ENCODE measurements at places on chromosomes 13 and 19. TPM values are rescaled to one million over a fixed set of nuclear protein-coding genes. Genes with fewer than 3 reads are reported as not detected.

GRCh38 chr19:5681391-5682106 is 722 bp downstream of the HSD11B1L start:
- peak overlapping the region; percentile 59 for H3K4me3 ChIP-seq
- no peaks in the 10 kb centered on the region for H3K36me3 ChIP-seq
- H3K4me1 ChIP-seq, result peaks cover 3% of the 10 kb centered on the region
- peak overlapping the region; percentile 91 for H3K27ac ChIP-seq
- no peaks in the 10 kb centered on the region for H3K27me3 ChIP-seq
- no peak for DNase-seq

DNA sequence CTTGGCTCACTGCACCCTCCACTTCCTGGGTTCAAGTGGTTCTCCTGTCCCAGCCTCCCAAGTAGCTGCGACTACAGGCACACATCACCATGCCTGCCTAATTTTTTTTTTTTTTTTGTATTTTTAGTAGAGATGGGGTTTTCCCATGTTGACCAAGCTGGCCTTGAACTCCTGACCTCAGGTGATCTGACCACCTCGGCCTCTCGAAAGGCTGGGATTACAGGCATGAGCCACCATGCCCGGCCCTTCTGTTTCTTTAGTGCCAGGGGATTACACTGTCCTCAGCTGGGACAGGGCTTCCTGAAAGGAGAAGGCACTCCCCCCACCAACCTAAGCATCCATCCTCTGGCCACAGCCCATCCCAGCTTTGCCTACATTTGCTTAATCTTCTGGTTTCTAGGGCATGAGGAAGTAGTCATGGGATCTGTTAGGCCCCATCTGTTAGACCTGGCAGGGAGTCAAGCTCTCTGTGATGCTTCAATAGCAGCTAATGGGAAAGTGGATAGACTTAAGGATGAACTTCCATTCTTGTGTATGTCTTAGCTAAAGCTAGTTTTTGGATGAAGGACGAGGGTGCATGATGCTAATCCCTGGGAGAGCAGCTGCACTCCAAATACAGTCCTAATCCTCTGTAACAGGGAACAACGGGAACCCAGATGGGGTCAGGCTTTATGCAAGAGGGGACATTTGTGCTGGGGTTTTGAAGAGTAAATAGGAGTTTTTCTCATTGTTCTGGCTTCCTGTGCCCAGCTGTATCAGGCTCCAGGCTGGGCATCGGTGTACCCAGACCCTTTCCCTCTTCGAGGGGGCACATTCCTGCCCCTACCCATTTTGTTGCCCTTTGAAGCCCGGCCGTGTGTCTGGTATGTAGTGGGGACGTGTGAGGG is 2.6 kb downstream of the VAV1 start:
- H3K4me3 ChIP-seq, result no peak overlapping the region
- no peaks in the 10 kb centered on the region for H3K36me3 ChIP-seq
- no peak overlapping the region for H3K27ac ChIP-seq
- H3K27me3 ChIP-seq, result no peaks in the 10 kb centered on the region

- no peaks in the 10 kb centered on the region for H3K36me3 ChIP-seq
- no peaks in the 10 kb centered on the region for H3K4me1 ChIP-seq
- H3K27ac ChIP-seq, result no peak overlapping the region
- DNase-seq, result no peak
Measured at GRCh38 chr13:50928659-50929462, 19.3 kb downstream of the RNASEH2B start.

GRCh38 chr13:47484548-47484947 is 516.5 kb downstream of the SUCLA2 start:
- no peak for DNase-seq
- H3K27me3 ChIP-seq, result no peaks in the 10 kb centered on the region
- no peak overlapping the region for H3K27ac ChIP-seq
- H3K36me3 ChIP-seq, result no peaks in the 10 kb centered on the region
- no peaks in the 10 kb centered on the region for H3K4me1 ChIP-seq
- no peak overlapping the region for H3K4me3 ChIP-seq

DNA sequence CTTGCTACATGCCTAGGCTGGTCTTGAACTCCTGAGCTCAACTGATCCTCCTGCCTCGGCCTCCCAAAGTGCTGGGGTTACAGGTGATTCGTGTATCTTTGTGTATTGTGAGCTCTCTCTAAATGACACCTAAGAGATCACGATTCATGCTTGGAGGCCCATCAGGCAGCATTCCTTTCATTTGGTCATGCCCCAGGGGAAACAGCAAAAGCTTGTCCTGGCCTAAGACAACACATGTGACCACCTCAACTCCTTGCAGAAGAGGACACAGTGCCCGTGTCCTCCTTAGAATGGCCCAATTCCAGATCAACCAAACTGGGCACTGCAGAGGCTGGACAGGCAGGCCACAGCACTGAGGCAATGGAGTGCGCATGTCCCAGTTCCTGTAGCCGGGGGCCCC is 32.5 kb downstream of the ZC3H4 start:
- H3K4me3 ChIP-seq, result no peak overlapping the region
- H3K27ac ChIP-seq, result no peak overlapping the region
- DNase-seq, result no peak
- no peaks in the 10 kb centered on the region for H3K36me3 ChIP-seq

DNA sequence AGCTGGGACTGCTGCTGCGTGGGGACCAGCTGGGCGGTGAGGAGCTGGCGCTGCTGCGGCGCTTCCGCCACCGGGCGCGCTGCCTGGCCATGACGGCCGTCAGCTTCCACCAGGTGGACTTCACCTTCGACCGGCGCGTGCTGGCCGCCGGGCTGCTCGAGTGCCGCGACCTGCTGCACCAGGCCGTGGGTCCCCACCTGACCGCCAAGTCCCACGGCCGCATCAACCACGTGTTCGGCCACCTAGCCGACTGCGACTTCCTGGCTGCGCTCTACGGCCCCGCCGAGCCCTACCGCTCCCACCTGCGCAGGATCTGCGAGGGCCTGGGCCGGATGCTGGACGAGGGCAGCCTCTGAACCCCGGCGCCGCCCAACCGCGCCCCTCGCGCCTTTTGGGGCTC is 12.8 kb downstream of the TNFAIP8L1 start:
- H3K4me3 ChIP-seq, result no peak overlapping the region
- no peaks in the 10 kb centered on the region for H3K4me1 ChIP-seq
- H3K27me3 ChIP-seq, result no peaks in the 10 kb centered on the region

DNA sequence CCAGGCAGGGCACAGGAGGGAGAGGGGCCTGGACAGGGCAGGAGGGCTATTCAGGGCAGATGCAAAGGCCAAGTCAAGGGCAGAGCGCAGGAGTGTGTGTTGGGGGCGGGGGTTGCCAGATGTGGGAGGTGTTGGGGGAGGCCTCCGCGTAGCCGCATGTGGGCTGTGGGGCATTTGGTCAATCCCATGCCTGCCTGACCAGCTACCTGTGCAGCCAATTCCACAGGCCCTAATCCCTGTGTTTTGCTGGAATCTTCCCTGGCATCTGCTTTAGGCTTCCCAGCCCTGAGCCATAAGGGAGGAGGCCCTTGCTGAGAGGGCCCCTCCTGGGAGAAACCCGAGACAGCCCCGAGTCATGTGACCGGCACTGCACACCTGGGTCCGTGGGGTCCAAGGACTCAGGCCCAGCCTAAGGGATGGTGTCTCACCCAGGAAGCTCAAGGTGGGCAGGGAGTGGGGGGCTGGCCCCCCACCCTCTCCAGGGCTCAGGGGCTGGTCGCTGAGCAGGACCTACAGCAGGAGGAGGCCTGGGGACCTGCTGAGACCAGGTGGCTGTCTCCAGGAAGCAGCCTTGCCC is 20.3 kb downstream of the RFX1 start:
- no peaks in the 10 kb centered on the region for H3K27me3 ChIP-seq
- H3K4me3 ChIP-seq, result no peak overlapping the region
- H3K27ac ChIP-seq, result peak overlapping the region; percentile 63
- no peak for DNase-seq
- H3K36me3 ChIP-seq, result no peaks in the 10 kb centered on the region

DNA sequence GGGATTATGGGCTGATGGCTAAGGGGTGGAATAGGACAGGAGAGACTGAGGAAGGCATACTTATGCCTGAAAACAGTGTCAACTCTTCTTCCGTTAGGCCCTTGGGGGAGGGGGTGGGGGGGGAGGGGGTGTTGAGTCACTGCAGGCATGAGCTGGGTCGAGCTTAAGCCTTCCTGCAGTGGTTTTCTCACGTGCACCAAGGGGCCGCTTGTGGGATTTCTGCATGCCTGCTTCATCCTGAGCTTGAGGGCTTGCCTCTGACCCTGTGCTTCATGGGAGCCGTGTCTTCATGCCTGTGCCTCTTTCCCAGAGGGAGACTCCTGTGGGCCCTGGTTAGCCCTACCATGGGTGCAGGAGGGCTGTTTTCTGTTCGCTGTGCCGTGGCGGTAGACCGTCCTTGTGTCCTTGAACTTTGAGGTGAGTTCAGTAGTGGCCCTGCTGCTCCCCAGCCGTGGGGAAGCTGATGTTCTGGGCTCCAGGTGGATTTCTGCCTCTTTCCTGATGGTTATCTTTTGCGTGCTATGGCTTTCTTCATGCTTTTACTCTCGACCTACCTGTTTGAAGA is 186.1 kb downstream of the PCCA start:
- no peak overlapping the region for H3K27ac ChIP-seq
- H3K4me3 ChIP-seq, result no peak overlapping the region
- no peaks in the 10 kb centered on the region for H3K4me1 ChIP-seq

GRCh38 chr13:76148926-76149325 is 512.8 kb downstream of the LMO7 start:
- no peaks in the 10 kb centered on the region for H3K27me3 ChIP-seq
- no peaks in the 10 kb centered on the region for H3K36me3 ChIP-seq
- no peak overlapping the region for H3K27ac ChIP-seq
- H3K4me1 ChIP-seq, result no peaks in the 10 kb centered on the region
- H3K4me3 ChIP-seq, result no peak overlapping the region

GRCh38 chr19:41705393-41706174 is 2.8 kb upstream of the CEACAM5 start:
- no peak overlapping the region for H3K4me3 ChIP-seq
- no peak overlapping the region for H3K27ac ChIP-seq
- H3K27me3 ChIP-seq, result no peaks in the 10 kb centered on the region
- DNase-seq, result no peak

Gene ERICH6B
- total RNA-seq, result not detected

Gene NTF4
- total RNA-seq, result not detected

Gene GPC6
- total RNA-seq, result 67.2 TPM

Gene DPF1
- total RNA-seq, result 0.85 TPM

Gene SYNE4
- total RNA-seq, result not detected

Data from uterus (tissue), 4 donors.